ENCODE measurements at places on chromosomes 13 and 19.

GRCh38 chr13:63184693-63185092 lies 1769.0 kb upstream of the PCDH20 start:
- no peak for DNase-seq

- DNase-seq, result no peak
Measured at GRCh38 chr13:81540777-81541176, 1199.9 kb upstream of the SPRY2 start.

GRCh38 chr13:110323172-110323891 lies 16.2 kb downstream of the COL4A2 start:
- DNase-seq, result no peak

DNA sequence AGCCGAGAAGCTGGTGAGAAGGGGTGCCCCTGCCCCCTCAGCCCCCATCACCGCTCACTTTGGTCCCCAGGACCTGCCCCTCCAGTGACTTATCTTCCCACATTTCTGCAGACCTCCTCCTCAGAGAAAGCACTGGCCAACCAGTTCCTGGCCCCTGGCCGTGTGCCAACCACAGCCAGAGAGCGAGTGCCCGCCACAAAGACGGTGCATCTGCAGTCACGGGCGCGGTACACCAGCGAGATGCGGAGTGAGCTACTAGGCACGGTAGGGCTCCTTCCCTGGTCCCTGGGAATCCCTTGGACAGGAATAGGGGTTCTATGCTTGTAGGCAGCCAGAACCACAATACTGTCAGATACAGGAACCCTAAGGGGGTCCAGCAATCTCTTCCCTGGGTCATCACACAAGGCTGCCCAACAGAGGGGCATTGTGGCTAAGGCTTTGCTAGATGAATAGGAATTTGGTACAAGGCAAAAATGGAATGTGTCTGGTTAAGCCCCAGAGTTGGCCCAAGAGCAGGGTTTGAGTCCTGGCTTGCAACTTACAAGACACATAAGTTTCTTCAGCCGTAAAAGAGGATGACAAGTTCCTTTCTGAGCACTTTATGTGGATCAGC lies 1.0 kb downstream of the USE1 start:
- no peak for DNase-seq

DNA sequence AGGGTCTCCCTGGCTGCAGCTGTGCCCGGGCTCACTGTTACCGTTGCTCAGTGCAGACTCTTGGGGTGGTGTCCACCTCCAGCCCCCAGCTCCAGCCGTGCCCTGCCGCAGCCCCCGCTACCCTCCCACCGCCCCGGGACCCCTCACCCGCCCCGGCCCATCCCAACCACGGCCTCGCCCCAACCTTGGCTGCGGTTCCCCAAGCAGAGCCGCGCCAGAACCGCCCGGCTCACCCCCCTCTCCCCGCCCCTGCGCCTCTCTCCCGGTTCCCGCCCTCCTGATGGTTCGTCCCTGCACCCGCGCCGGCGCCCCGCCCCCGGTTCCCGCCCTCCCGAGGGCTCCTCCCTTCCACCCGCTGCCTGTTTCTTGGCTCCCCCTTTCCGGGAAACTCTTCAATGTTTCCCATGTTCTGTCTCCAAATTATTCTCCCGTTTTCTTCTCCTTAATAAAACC lies 40.3 kb downstream of the ANKRD10 start:
- no peak for DNase-seq

- no peak for DNase-seq
Measured at GRCh38 chr19:24078680-24079079, 8.3 kb upstream of the ZNF254 start.

DNA sequence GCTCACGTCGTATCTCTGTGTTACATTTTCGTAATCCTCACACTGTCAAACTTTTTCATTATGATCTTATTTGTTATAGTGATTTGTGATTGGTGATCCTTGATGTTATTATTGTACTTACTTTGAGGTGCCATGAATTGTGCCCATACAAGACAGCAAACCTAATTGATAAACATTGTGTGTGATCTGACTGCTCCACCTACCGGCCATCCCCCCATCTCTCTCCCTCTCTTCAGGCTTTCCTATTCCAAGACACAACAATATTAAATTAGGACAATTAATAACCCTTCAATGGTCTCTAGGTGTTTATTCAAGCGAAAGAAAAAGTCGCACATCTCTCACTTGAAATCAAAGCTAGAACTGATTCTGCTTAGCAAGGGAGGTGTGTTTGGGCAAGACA lies 349.3 kb downstream of the RBM26 start:
- DNase-seq, result no peak

- DNase-seq, result no peak
Measured at GRCh38 chr19:33316541-33317264, 14.4 kb upstream of the CEBPA start.

DNA sequence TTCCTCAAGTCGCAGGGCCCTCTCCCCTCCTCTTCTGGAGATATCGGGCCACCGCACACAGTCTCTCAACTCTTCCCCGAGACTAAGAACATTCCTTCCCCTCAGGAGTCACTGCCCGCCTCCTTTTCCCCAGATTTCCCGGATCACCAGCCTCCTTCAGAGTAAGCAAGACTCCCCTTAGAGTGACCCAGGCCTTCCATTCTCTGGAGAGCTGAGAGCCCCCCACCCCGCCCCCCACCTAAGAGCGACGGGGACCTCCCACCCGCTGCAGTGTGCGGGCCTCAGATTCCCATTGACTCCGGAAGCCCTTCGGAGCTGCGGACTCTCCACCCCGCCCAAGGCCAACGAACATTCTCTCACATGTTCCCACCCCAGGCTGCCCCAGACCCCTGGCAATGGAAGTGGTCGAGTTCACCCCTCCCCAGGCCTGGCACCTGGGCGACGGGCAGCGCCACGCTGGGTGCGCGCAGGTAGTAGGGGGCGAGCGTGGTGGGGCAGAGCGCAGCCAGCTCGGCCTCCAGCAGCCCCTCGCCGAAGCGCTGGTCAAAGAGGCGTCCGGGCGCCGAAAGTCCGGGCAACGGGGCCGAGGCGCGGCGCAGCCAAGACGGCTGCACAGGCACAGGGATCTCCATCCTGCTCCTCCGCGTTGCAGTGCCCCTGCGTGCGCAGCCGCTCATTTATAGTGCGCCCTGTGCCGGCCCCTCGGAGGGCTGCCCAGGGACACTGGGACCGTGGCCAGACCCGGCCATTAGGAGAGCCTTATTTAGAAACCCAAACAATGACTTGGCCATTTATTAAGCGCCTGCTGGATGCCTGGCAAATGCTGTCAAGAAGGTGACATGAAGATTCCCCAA lies at the start of gene HSPB6:
TSS of gene HSPB6 (minus strand) at position 653 of the 854 bp plus-strand sequence. CDS start at position 632, 21 bp downstream.
- no peak for DNase-seq

DNA sequence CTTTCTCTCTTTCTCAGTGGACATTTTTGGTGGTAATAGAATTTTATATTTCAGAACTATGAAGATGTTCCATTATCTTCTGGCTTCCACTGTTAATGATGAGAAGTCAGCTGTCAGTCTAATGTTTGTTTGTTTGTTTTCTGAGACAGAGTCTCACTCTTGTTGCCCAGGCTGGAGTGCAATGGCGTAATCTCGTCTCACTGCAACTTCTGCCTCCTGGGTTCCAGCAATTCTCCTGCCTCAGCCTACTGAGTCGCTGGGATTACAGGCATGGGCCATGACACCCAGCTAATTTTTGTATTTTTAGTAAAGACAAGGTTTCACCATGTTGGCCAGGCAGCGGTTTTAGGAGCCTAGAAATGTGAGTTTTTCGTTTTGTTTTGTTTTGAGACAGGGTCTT lies 4.7 kb downstream of the ZNF317 start:
- DNase-seq, result no peak

DNA sequence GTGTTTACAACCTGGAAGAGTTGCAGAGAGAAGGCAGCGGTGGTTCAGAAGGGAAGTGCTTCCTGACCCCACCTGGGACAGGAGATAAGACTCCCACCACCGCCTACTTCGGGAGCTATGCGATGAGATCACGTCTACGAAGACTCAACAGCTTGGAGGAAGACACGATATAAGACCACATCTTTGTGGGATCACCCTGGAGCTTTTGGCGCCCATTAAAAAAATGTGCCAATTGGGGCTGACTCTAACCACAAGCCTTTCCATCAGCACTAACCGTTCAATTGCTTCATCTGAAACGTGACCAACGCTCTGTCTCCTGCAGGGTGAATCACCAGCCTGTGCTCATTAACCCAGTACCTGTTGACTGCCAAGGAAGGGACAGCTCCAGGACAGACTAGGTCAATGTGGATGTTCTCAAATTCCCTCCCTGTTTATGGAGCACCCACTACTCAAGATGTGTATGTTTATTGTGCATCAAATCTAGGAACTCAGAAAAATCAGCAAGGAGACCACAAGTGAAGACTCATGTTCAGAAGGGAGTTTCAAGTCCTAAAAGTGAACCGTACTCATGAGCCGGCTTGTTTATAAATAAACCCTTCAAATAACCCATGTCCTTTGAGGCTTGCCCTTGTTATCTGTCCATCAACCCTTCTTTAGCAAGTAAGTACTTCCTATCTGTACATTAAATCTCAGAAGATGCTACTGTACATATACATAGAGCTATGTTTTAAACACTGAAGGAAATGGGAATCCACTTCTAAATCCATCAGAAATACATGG lies 67.5 kb downstream of the LATS2 start:
- DNase-seq, result no peak

DNA sequence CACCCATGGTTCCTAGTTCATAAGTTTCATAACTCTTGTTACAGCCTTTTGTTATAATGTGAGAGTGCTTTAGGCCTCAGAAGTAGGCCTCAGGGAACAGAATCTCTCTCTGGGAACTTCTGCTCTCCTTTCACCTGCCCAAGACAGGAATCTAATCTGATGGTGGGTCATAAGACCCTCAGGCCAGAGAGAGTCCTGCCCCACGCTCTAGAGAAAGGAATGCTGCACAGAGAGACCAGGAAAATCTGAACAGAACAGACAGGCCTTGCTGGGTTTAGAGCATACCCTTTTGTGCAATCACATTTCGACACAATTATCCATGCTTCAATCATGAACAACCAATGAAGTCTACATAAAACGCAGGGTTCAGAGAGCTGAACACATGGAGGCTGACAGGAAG lies 3.4 kb upstream of the DIAPH3 start:
- DNase-seq, result no peak

- DNase-seq, result no peak
Measured at GRCh38 chr13:106468744-106469590, 66.5 kb downstream of the EFNB2 start.

- DNase-seq, result no peak
Measured at GRCh38 chr19:40523322-40524047, 53.2 kb upstream of the SHKBP1 start.

GRCh38 chr19:19214892-19215291 lies 3.1 kb downstream of the NCAN start:
- no peak for DNase-seq

GRCh38 chr19:53537521-53538377 lies at the start of gene ZNF331:
Gene ZNF331 (plus strand): TSS chr19:53538145. CDS start chr19:53569377, 31,232 bp downstream.
- DNase-seq, result peak; percentile 66

- no peak for DNase-seq
Measured at GRCh38 chr13:67017276-67017675, 212.9 kb downstream of the PCDH9 start.

DNA sequence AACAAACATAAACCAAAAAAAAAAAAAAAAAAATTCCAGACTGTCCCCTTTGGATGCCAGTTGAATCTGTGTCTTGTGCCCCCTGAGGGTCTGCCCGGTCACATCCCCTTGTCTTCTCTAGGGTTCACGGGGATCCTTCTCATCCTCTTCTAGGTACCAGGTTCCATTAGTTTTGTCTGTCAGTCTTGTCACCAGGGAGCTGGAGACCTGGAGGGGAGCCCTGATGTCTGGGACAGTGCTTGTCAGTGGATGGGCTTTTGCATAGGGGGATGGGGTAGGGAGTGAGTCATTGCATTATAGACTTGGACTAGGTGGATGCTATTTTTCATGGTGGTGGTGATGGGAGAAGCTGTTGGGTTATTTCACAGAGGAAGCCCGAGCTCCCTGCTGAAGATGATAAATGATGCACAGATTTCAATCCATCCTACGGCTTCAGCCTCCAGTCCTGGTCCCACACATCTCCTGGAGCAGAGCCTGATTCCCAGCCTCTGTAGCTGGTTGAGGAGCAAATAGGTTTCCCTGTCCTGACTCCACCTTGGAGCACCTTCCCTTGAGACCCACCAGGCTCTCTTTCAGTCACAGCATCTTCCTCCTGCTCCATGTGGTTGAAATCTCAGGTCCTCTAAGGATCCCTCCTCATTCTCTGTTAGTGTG lies 26.0 kb downstream of the WTIP start:
- DNase-seq, result no peak

- no peak for DNase-seq
Measured at GRCh38 chr13:42283574-42283973, 11.6 kb downstream of the AKAP11 start.

DNA sequence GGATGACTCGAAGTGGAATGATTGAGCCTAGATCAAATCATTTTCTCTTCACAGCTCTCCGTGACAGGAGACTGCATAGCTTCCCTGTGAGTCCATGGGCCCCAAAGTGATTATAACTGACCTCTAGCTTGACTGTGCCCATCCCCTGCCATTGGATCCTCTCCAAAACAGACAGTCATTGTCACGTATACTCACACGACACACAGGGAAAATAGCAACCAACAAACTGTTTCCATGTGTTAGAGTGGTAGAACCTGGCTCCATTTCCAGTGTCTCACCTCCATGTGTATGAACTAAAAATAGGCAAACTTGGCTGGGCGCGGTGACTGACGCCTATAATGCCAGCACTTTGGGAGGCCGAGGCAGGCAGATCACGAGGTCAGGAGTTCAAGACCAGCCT lies 48.8 kb upstream of the NPAS1 start:
- no peak for DNase-seq

DNA sequence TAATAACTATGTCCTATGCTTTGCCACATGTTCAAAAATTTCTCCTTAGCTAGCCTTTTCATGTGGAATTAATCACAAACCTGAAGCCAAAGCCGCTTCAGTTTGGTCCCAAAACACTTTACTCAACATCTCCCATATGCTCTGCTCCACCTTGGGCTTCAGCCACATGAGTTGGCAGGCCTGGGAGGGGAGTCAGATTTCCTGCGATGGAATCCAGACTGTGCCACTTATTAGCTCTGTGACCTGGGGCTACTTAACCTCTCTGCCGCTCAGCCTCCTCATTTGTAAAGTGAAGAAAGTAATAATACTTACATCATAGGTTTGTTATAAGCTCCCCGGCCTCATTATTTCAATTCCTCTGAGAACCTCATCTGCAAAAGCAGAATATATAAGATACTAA lies 272.0 kb downstream of the LMO7 start:
- no peak for DNase-seq

GRCh38 chr19:1862068-1862423 lies 1.3 kb downstream of the KLF16 start:
- no peak for DNase-seq

DNA sequence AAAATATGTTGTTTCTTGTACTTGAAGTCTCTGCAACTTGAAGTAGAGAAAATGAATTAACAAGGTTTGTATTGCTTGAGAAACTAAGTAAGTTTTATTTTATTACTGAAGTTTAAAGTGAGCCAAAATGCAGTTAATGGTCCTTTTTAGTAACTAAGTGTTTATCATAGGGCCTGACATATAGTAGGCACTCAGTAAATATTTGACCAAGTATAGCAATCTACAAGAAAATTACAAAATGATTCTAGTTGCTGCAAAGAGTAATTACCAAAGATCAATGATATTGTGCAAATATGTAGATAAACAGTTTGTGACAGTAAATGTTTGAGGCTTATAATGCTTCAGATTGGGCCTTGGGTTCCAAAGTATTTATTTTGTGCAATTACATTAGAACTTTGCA lies 2.4 kb upstream of the XPO4 start:
- no peak for DNase-seq

Measured in activated T-helper 1 cell treated with anti-CD3 and anti-CD28 coated beads, Interleukin-2, amount 50 U/mL, for 16 hours (primary cell).